ENCODE measurements at places on chromosomes 11 and 22.

- no peak for DNase-seq
Observed at GRCh38 chr22:44330188-44330743, 17.5 kb upstream of the SHISAL1 start.

- DNase-seq = no peak
Observed at GRCh38 chr22:40258501-40258915, 80.8 kb downstream of the TNRC6B start.

DNA sequence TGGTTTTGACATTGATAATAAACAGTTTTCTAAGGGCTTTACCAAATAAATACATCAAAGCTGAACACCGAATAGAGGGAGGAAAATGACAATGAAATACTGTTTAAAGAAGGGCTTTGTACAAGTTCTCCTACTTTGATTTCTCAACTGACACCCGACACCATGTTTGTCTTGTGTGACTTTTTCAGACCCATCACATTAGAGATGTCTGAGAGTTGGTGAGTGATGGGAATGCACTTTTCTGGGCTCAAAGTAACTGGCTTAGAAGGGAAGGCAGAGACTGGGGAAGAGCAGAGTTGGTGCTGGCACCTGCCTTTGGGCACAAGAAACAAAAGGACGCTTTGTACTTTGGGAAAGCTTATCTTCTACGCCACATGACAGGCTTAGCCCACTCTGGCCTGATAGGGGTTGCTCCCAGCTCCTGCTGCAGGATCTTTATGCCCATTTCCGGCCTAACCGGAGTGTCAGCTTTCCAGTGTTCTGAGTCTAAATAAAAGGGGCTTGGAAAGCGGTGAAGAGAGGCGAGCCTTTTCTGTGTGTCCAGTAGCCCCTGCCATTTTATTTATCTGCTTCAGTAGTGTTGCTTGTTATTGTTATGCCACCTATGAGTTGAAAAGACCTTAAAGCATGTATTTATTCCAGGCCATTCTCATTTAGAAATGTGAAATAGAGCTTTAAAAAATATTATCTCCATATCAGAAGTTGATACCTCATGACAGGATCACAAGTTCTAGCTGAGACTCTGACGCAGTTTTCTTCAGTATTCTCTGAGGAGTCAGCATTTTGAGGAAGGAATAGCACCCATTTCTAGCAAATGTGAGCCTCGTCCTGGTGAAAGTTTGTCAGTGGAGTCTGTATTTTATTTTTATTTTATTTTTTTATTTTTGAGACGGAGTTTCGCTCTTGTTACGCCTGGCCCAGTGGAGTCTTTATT, 24.2 kb downstream of the KREMEN1 start:
- no peak for DNase-seq

- DNase-seq = no peak
Observed at GRCh38 chr11:130085671-130086290, 16.1 kb downstream of the APLP2 start.

DNA sequence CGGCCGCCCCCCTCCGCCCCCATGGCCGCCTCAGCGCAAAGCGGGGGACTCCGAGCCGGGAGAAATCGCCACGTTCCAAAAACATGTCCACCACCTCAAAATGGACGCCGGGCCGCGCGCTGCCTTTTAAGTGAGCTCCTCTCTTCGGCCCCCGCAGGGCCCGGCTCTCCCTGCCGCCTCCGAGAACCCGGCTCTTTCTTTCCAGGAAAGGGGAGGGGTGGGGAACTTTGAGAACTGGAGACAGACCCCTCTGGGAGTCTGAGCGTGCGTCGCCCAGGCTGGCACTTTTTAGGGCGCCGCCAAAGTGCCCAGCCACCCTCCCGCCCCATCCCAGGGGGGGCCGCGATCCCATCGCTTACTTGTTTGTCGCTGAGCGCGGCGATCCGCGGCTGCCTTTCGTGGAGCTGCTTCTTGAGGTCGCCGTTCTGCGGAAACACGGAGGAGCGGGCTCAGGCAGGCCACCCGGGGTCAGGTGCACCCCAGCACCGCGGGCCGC, 1.6 kb downstream of the PHF21B start:
- DNase-seq = no peak

- no peak for DNase-seq
Observed at GRCh38 chr22:39985383-39986035, 9.2 kb upstream of the FAM83F start.

DNA sequence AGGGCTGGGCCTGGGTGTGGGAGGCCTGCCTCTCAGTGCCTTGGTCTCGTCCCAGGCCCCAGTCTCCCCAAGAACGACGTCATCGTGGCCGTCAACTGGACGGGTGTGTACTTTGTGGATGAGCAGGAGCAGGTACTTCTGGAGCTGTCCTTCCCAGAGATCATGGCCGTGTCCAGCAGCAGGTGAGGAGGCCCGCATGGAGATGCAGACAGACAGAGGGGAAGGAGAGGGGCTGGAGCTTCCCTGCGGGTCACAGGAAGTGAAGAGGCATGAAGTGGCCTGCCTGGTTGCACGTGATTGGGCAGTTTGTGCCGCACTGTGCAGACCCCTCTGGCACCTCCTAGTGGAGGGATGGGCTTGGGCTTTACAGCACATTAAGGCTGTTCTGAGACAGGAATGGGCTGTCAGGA, 70.4 kb downstream of the MYO7A start:
- peak; percentile 27 for DNase-seq

DNA sequence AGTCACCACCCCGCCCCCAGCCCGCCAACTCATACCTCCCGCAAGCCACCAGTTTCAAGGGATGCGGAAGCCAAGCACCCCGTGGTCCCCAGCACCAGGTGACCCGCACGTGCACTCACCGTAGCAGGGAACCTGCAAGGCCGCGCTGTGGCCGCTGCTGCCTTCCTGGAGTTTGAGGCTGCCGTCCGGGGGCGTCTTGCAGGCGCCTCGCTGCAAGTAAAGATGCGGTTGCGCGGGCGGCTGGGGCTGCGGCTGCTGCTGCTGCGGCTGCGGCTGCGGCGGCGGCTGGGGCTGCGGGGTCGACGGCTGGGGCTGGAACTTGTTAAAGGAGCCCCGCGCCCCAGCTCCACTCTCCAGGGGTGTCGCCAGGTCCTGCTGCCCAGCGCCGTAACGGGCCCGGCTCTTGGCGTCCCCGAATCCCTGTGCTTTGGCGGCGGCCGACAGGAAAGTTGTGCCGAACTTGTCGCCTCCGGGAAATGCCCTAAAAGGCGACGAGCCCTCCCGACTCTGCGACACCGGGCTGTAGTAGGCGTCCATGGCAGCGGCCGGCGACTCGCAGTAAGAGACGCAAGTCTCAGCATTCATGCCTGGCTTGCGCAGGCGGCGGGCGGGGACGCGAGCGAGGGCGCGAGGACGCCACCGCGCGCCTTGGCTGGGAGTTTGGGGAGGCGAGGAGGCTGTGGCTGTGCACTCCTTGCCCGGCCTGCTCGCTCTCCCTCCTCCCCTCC, at the start of gene ALX4:
Gene ALX4 (minus strand): TSS at position 662 of the 728 bp plus-strand sequence. CDS start 77 bp downstream, at position 585.
- DNase-seq = peak; percentile 23

- DNase-seq = no peak
Observed at GRCh38 chr11:92380882-92381281, 156.3 kb downstream of the FAT3 start.

DNA sequence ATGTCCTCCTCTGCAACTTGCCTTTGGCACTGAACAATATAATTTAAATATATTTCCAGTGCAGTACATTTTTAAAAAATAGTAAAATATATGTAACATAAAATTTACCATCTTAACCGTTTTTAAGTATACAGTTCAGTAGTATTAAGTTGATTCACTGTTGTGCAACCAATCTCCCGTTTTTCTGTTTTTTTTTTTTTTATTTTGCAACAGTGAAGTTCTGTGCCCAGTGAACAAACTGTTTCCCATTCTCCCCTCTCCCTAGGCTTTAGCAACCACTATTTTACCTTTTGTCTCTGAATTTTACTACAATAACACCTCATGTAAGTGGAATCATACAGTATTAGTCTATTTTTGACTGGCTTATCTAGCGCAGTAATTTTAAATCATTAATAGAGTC, 13.8 kb downstream of the PRRG4 start:
- DNase-seq = no peak

DNA sequence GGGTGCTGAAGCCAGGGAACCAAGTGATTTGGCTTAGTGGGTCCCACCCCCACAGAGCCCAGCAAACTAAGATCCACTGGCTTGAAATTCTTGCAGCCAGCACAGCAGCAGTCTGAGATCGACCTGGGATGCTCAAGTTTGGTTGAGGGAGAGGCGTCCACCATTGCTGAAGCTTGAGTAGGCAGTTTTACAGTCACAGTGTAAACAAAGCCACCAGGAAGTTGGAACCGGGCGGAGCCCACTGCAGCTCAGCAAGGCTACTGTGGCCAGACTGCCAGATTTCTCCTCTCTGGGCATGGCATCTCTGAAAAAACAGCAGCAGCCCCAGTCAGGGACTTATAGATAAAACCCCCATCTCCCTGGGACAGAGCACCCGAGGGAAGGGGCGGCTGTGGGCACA, 424.1 kb upstream of the TENM4 start:
- DNase-seq = no peak

- DNase-seq = no peak
Observed at GRCh38 chr11:3669742-3670183, 1.4 kb downstream of the CHRNA10 start.

- DNase-seq = no peak
Observed at GRCh38 chr11:94728541-94728940, 39.6 kb upstream of the AMOTL1 start.

DNA sequence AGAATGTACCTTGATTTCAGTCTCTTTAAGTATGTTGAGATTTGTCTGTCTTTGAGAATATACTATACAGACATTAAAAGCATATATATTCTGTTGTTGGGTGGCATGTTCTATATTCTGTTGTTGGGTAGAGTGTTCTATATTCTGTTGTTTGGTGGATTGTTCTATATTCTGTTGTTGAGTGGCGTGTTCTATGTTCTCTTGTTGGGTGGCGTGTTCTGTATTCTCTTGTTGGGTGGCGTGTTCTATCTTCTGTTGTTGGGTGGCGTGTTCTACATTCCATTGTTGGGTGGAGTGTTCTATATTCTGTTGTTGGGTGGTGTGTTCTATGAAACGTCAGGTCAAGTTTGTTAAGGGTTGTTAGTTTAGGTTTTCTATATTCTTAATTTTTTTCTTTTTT, 27.1 kb upstream of the CTTN start:
- DNase-seq = no peak

GRCh38 chr11:106471276-106471675, 393.8 kb downstream of the AASDHPPT start:
- no peak for DNase-seq

DNA sequence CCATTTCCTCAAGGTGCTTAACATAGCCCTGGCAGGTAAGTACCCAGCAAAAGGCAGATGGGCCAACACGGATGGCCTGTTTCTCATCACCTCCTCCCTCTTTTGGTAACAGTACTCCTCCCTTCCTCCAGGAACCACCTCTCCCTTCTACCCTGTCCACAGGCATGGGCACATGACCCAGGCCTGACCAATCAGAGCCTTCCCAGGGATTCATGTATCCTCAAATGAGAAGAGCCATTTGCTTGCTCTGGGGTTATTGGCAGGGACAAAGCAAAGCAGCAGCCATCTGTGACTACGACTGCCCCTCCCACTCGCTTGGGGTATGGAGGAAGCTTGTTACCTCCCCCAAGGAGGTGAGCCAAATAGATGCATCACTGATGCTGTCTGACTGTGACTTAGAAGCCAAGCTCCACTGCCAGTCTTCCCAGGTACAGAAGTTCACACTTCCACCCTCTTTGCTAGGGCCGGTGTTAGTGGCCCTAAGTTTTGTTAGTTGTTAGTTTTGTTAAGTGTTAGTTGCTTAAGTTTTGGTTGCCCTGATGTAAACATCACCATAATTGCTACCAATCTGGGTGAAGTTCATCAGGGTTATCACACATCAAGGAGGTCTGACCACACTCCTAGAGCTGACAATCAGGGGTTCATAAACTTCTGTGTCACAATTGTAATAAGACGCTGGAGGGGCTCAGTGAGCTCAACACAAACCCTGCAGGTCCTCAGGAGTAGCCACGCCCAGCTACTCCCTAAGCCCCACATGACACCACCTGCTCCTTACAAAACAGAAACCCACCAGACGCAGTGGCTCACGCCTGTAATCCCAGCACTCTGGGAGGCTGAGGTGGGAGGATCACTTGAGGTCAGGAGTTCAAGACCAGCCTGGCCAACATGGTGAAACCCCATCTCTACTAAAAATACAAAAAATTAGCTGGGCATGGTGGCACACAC, 57.3 kb downstream of the ARFGAP3 start:
- no peak for DNase-seq

DNA sequence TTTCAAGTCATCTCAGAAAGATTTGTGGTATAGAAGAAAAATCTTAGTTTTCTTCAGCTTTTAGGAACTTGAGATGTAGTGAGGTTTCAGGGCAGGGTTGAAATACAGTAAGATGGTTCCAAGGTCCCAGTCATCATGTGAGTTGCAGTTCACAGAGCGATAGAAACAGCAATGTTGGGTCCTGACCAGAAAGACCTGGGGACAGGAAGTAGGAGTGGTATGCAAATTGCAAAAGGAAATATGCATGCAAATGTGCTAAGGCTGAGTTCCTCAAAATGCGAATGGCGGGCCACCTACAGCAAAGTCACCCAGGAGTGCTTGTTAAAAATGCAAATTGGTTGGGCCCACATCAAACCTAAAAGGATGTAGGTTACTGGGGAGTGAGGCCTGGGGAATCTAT, 1032.7 kb upstream of the TENM4 start:
- DNase-seq = no peak

DNA sequence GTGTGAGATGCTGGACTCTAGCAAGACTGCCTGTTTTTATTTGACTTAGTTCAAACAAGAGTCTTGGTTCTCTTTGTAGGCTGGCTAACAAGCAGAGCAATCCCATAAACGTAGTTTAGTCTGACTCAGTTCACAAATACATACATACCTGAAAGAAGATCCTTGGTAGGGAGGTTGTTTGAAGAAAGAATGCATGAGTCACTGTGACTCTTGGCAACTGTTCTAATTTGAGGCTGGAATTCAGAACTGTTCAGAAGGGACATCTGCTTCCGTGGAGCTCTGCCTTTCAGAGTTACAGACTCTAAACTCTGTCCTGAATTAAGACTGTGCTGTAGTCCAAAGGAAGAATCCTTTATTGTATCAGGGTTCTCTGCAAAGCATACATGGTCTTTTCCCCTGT, 32.2 kb downstream of the C2CD3 start:
- no peak for DNase-seq
